B cell (primary cell): ENCODE measurements at places on chromosomes 13 and 19.

- peaks cover 15% of the 10 kb centered on the region for H3K4me1 ChIP-seq
- H3K27ac ChIP-seq, result no peak overlapping the region
- no peak overlapping the region for H3K4me3 ChIP-seq
Observed at GRCh38 chr13:109130093-109130835, 500.9 kb downstream of the MYO16 start.

DNA sequence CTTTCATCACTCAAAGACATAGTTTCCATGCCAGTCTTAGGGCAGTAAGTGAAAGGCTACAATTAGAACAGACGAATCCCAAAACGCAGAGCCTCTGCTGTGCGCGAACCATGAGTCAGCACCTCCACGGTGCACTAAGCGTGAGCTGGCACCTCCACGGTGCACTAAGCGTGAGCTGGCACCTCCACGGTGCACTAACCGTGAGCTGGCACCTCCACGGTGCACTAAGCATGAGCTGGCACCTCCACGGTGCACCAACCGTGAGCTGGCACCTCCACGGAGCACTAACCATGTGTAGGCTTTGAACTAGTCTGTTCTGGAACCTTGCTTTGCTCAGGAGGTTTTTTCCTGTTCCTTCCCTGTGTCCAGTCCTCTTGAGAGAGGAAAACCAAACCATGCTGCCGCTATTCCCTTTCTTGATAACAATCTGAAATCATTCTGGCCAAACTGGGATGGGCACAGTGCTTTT, 120.6 kb downstream of the IRS2 start:
- no peak overlapping the region for H3K4me3 ChIP-seq
- no peak overlapping the region for H3K27ac ChIP-seq
- H3K36me3 ChIP-seq, result no peaks in the 10 kb centered on the region
- no peak for DNase-seq
- H3K27me3 ChIP-seq, result no peaks in the 10 kb centered on the region

DNA sequence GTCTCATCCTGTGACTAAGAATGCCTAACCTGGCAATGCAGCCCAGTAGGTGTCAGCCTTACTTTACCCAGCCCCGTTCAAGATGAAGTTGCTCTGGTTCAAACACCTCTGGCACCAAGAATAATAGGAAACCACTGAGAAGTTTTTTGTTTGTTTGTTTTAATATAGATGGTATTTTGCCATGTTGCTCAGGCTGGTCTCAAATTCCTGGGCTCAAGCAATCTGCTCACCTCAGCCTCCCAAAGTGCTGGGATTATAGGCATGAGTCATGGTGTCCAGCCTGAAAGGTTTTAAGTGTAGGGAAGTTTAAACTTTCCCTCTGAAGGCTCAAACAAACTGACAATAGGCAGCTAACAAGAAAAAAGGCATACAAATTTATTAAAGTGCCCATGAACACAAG, 51.2 kb upstream of the ABCC4 start:
- H3K27me3 ChIP-seq, result no peaks in the 10 kb centered on the region
- H3K4me3 ChIP-seq, result no peak overlapping the region
- no peaks in the 10 kb centered on the region for H3K4me1 ChIP-seq
- H3K27ac ChIP-seq, result no peak overlapping the region
- H3K36me3 ChIP-seq, result no peaks in the 10 kb centered on the region
- no peak for DNase-seq

- H3K36me3 ChIP-seq, result no peaks in the 10 kb centered on the region
- no peak for DNase-seq
- no peaks in the 10 kb centered on the region for H3K27me3 ChIP-seq
- H3K4me3 ChIP-seq, result no peak overlapping the region
- H3K4me1 ChIP-seq, result no peaks in the 10 kb centered on the region
Observed at GRCh38 chr19:51811344-51811743, 16.4 kb downstream of the FPR3 start.

DNA sequence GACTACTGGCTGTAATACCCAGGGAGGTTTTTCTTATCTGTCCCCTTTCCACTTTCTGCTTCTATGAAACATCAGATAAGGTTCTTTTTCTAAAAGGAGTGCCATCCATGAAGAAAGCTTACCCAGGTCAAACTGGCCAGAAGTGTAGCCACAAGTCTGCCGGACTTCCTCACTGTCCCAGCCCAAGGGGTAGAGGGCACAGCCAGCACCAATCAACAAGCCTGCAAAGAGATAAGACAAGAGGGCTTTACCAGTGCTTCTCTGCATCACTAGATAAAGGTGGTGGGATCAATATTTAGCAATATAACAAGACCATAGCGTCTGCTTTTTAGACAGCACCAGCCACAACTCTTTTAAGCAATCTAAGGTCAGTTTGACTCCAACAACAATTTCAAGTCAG, 224.7 kb downstream of the LHFPL6 start:
- DNase-seq, result no peak
- no peak overlapping the region for H3K4me3 ChIP-seq
- no peaks in the 10 kb centered on the region for H3K36me3 ChIP-seq
- H3K27me3 ChIP-seq, result no peaks in the 10 kb centered on the region
- no peaks in the 10 kb centered on the region for H3K4me1 ChIP-seq
- no peak overlapping the region for H3K27ac ChIP-seq

DNA sequence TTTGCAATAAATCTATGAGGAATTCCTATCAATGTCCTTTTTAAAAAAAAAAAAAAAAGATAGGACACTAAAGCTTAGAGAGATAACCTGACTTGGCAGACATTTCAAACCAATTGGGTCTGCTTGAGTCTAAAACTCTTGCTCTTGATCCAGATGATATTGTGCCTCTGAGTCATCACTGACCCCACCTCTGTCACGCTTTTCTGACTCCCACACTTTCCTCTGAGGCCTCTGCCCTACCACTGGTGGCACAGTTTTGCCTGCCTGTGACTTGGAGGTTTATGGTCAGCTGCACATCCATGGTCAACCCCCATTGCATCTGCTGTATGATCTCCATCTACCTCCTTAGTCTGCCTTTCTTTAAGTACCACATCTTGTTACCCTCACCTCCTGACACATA, 328.7 kb downstream of the SPRY2 start:
- H3K36me3 ChIP-seq, result no peaks in the 10 kb centered on the region
- H3K4me1 ChIP-seq, result no peaks in the 10 kb centered on the region
- no peak overlapping the region for H3K27ac ChIP-seq
- H3K4me3 ChIP-seq, result no peak overlapping the region

DNA sequence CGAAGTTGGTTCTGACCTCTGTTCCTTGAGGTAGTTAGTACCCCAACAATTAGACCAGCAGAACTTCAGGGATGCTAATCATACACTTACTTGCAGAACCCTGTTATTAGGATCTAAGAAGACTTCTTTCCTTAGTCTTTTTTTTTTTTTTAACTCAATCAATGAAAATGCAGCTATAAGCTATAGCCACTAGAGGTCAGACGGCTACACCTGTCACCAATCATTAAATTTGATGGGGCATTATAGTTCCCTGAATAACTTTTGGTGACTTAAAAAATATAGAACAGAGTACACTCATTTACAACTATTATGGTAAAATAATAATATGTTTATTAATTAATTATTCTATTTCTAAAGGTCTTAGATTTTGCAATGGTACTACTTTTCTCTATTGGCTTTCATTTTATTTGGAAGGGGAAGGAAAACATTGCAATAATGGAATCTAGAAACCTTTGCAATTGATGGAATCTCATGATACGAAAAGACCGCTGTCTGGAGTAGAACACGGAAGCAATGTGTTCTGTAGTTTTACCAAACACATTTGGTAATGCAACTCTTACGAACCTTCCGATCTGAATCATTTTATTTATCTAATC, 483.2 kb downstream of the DIAPH3 start:
- no peaks in the 10 kb centered on the region for H3K4me1 ChIP-seq
- DNase-seq, result peak; percentile 13
- no peak overlapping the region for H3K27ac ChIP-seq

- no peak overlapping the region for H3K27ac ChIP-seq
- H3K4me1 ChIP-seq, result peaks cover 44% of the 10 kb centered on the region
- H3K4me3 ChIP-seq, result no peak overlapping the region
- no peak for DNase-seq
Observed at GRCh38 chr19:54206831-54207177, 6.1 kb downstream of the RPS9 start.

GRCh38 chr19:54448040-54448773, 792 bp upstream of the LENG8 start:
- DNase-seq, result peak; percentile 75
- no peaks in the 10 kb centered on the region for H3K27me3 ChIP-seq
- peaks cover 4% of the 10 kb centered on the region for H3K36me3 ChIP-seq
- peaks cover 33% of the 10 kb centered on the region for H3K4me1 ChIP-seq
- H3K4me3 ChIP-seq, result peak overlapping the region; percentile 71

GRCh38 chr19:48390188-48391099, 907 bp downstream of the KDELR1 start:
- H3K4me3 ChIP-seq, result peak overlapping the region; percentile 73
- peak; percentile 83 for DNase-seq
- H3K36me3 ChIP-seq, result no peaks in the 10 kb centered on the region
- H3K27me3 ChIP-seq, result peaks cover 6% of the 10 kb centered on the region
- peak overlapping the region; percentile 80 for H3K27ac ChIP-seq

- no peaks in the 10 kb centered on the region for H3K4me1 ChIP-seq
- no peaks in the 10 kb centered on the region for H3K27me3 ChIP-seq
- H3K4me3 ChIP-seq, result no peak overlapping the region
- no peaks in the 10 kb centered on the region for H3K36me3 ChIP-seq
- no peak overlapping the region for H3K27ac ChIP-seq
- no peak for DNase-seq
Observed at GRCh38 chr13:107124129-107124718, 556.3 kb upstream of the ARGLU1 start.

DNA sequence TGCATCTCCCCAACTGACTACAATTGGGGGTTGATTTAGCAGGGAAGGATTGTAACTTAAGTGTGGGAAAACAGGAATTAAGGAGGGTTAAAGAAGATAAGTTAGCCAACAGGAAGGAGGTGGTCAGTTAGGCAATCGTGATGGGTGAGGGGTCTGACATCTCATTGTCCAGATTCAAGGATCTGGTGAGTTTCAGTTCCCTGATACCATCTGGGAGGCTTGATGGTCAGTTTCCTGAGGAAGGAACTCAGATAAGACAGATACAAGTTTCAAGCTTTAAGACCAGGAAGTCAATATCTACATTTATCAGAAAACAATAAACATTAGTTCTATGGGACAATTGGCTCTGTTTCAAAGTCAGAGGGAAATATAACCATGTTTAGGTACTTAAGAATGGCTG, 601.8 kb downstream of the SLITRK6 start:
- H3K4me3 ChIP-seq, result no peak overlapping the region
- no peaks in the 10 kb centered on the region for H3K36me3 ChIP-seq
- no peaks in the 10 kb centered on the region for H3K27me3 ChIP-seq
- H3K4me1 ChIP-seq, result no peaks in the 10 kb centered on the region
- H3K27ac ChIP-seq, result no peak overlapping the region
- no peak for DNase-seq

GRCh38 chr13:99662678-99663077, 161.4 kb downstream of the TM9SF2 start:
- peaks cover 7% of the 10 kb centered on the region for H3K4me1 ChIP-seq
- no peak for DNase-seq
- H3K27me3 ChIP-seq, result no peaks in the 10 kb centered on the region
- no peak overlapping the region for H3K27ac ChIP-seq
- H3K36me3 ChIP-seq, result no peaks in the 10 kb centered on the region

GRCh38 chr19:5789886-5790558, 941 bp downstream of the DUS3L start:
- peaks cover 5% of the 10 kb centered on the region for H3K4me1 ChIP-seq
- peak; percentile 34 for DNase-seq
- peak overlapping the region; percentile 88 for H3K4me3 ChIP-seq
- H3K36me3 ChIP-seq, result peaks cover 43% of the 10 kb centered on the region
- no peaks in the 10 kb centered on the region for H3K27me3 ChIP-seq

DNA sequence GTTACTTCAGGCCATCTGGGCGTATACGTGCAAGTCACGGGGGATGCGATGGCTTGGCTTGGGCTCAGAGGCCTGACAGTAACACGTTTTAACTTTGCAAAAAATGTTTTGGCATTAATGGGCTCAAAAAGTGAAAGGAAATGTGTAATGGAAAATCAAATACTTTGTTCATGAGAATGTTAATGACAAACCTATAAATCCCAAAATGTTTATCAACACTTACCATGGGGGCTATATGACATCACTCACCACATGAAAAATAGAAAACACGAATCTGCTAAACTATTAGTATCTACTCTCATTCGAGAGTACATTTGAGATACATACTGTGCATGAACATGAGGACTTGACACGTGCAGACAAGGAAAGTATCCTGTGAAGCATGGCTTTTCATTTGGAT, 91.7 kb downstream of the FAM216B start:
- no peak for DNase-seq
- no peak overlapping the region for H3K4me3 ChIP-seq
- no peak overlapping the region for H3K27ac ChIP-seq
- no peaks in the 10 kb centered on the region for H3K36me3 ChIP-seq
- H3K27me3 ChIP-seq, result no peaks in the 10 kb centered on the region

DNA sequence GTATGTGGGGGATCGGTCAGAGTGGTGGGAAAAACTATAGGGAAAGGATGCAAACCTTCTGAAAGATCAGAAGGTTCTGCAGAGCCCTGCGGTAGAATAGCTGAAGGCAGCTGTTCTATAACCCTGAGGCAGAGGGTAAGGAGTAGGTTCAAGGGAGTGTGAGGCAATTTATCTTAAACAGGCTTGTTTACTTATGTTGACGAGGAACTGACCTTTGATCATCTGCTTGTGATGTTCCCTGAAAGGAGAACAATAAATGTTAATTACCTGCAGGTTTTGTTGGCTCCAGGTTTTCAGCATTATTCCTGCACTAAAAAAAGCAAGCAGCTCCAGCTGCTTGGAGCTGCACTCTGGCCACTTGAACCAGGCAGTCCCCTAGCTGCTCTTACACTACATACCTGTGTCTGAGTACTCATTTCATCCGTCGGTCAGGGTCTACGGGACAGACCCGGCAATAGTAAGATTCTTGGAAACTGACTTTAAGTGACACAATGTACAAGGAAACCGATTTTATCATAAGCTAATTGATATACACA, 202.1 kb downstream of the TBC1D4 start:
- no peak for DNase-seq
- no peak overlapping the region for H3K4me3 ChIP-seq
- no peaks in the 10 kb centered on the region for H3K4me1 ChIP-seq
- no peak overlapping the region for H3K27ac ChIP-seq

DNA sequence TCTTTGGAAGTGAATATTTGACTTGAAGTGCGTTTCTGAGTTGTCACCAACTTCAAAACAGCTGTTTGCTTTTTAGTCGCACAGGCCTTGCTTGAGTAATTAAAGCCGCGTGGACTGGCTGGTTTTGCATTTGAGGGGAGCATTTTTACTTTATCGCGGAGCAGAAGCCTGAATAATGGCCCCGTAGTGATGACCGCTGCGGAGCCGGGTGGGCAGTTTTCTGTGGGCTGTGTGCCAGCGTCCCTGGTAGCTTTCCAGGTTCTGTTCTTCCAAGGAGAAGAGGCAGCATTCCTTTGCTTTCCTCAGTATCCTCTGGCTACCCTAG, 1.1 kb downstream of the NAA16 start:
- no peak for DNase-seq
- H3K27ac ChIP-seq, result peak overlapping the region; percentile 80
- H3K27me3 ChIP-seq, result no peaks in the 10 kb centered on the region
- peak overlapping the region; percentile 98 for H3K4me3 ChIP-seq
- H3K4me1 ChIP-seq, result peaks cover 26% of the 10 kb centered on the region

DNA sequence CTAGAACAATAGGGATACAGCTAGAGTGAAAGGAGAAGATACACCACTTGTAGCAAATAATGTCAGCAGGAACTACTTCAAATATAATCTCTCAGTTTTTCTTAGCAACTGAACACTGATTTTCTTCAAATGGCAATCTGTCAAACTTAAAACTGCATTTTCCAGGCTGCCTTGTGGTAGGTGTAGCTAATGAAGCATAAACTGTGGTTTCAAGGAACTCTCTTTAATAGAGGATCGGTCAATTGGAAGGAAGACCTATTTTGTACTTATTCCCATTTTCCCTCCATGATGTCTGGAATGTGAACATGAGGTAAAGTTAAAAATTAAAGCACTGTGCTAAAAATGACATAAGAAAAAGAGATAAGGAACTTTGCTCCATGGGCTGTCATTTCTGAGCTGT, 1261.9 kb downstream of the PCDH17 start:
- no peak overlapping the region for H3K4me3 ChIP-seq
- H3K27me3 ChIP-seq, result no peaks in the 10 kb centered on the region
- no peak overlapping the region for H3K27ac ChIP-seq
- no peak for DNase-seq
- H3K4me1 ChIP-seq, result no peaks in the 10 kb centered on the region
